ENCODE measurements at places on chromosomes 12 and 14. TPM values are rescaled to one million over a fixed set of nuclear protein-coding genes. Genes with fewer than 3 reads are reported as not detected.
A peak's percentile ranks its signal among the peaks of the same experiment; 100 is the strongest.

The PZP gene
- total RNA-seq = not detected

GRCh38 chr12:2485681-2486080 lies 309.1 kb upstream of the FKBP4 start:
- H3K27me3 ChIP-seq = no peaks in the 10 kb centered on the region
- peaks cover 4% of the 10 kb centered on the region for H3K4me1 ChIP-seq
- H3K27ac ChIP-seq = no peak overlapping the region
- no peak for DNase-seq
- H3K4me3 ChIP-seq = no peak overlapping the region

GRCh38 chr12:24084800-24085199 lies 135.3 kb upstream of the SOX5 start:
- H3K27ac ChIP-seq = no peak overlapping the region
- peaks cover 19% of the 10 kb centered on the region for H3K4me1 ChIP-seq
- DNase-seq = no peak
- no peaks in the 10 kb centered on the region for H3K27me3 ChIP-seq

GRCh38 chr12:6301721-6302120 lies 8.8 kb upstream of the PLEKHG6 start:
- H3K27me3 ChIP-seq = peaks cover 5% of the 10 kb centered on the region
- no peaks in the 10 kb centered on the region for H3K36me3 ChIP-seq
- peaks cover 4% of the 10 kb centered on the region for H3K4me1 ChIP-seq
- H3K4me3 ChIP-seq = no peak overlapping the region
- no peak overlapping the region for H3K27ac ChIP-seq

DNA sequence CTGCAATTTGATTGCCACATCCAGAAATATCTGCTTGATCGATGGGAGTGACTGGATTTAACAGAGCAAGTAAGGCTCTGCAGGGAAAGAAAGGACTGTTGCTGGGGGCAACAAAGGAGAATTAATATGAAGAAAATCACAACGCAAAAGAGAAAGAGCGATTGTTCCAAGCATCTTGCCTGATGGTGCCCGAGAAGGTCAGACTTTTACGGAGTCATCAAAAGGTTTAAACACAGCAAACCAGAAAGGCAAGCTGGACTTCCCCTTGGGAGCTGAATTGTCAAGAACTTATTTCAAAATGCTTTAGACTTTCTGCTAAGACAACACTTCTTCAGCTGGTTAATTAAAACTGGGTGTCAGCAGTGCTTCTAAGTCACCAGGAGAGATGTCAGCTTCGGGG lies 791.5 kb downstream of the MED13L start:
- peaks cover 19% of the 10 kb centered on the region for H3K27me3 ChIP-seq
- DNase-seq = no peak
- no peak overlapping the region for H3K27ac ChIP-seq
- H3K4me3 ChIP-seq = no peak overlapping the region

- no peak for DNase-seq
- H3K4me3 ChIP-seq = no peak overlapping the region
- H3K36me3 ChIP-seq = no peaks in the 10 kb centered on the region
- peaks cover 33% of the 10 kb centered on the region for H3K4me1 ChIP-seq
- H3K27me3 ChIP-seq = no peaks in the 10 kb centered on the region
- H3K27ac ChIP-seq = peak overlapping the region; percentile 17
Observed at GRCh38 chr14:52328276-52328675, 14.2 kb downstream of the PTGER2 start.

GRCh38 chr12:68481181-68481941 lies 129.3 kb upstream of the RAP1B start:
- no peaks in the 10 kb centered on the region for H3K36me3 ChIP-seq
- H3K4me1 ChIP-seq = peaks cover 50% of the 10 kb centered on the region
- no peak overlapping the region for H3K4me3 ChIP-seq
- DNase-seq = no peak
- H3K27ac ChIP-seq = no peak overlapping the region
- no peaks in the 10 kb centered on the region for H3K27me3 ChIP-seq
